ENCODE measurements at places on chromosomes 11 and 22.

GRCh38 chr11:9573775-9574621 lies 528 bp downstream of the WEE1 start:
- no peak for DNase-seq

GRCh38 chr11:41978945-41979344 lies 519.5 kb upstream of the LRRC4C start:
- no peak for DNase-seq

- DNase-seq = no peak
These were observed 4.7 kb upstream of the POLD4 start for GRCh38 chr11:67357831-67358670.

DNA sequence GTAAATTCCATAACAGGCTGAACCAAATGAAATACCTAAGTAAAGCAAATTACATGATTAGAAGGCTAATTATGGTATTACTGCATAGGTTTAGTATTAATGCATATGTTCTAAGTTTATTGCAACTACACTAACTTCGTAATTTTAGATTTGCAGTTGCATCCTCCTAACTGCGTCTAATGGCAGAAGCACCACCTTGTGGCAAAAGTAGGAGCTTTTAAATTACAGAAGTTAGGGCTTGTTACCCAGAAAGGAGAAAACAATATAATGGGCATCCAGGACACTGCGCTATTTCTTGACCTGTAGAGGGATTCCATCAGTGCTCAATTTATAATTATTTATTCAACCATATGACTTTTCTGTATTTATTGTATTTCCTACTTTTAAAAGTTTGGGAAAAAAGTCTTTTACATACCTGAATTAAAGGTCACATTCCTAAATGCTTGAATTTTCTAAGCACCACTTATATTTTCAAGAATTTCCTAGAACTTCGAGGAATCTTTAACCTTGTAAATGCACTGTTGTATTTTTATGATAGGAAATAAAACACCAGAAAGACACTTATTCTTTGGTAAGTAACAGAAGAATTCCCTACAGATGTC lies 16.3 kb upstream of the GPR83 start:
- DNase-seq = no peak

DNA sequence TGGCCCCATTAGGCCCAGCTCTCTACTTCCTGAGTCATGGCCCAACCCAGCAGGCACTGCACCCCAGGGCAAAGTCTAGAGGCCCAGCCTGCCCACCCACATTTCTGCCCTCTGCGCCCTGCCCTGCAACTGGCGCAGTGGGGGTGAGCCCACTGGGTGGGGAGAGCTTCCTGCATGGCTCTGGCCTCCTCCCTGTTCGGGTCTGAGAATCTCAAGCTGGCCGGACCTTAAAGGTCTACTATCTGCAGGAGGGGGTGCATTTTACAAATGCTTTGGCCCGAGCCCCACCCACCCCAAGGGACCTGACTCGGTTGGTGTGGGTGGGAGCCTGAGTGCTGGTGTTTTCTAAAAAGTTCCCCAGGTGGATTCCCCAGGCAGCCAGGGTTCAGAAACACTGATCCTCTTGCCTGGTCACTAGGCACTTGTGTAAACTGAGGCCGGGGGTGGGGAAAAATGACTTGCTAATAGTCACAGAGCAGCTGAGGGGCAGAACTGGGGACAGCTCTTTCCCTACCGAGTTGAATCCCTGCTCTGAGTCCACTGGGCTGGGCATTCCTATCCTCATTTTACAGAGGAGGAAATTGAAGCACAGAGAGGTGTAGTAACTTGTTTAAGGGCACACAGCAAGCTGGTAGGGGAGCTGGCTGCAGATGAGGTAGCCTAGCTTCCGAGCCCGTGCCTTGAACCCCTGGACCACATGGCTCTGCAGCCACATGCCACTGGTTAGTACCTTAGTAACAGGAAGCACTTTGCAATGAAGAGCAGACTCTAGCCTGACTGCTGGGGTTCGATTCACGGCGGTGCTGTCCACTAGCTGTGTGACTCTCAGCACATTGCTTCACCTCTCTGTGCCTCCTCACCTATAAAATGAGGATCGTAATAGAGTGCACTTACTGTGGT lies 36.3 kb downstream of the CD82 start:
- no peak for DNase-seq
